ENCODE measurements at places on chromosomes 12 and 14.
A peak's percentile ranks its signal among the peaks of the same experiment; 100 is the strongest.

DNA sequence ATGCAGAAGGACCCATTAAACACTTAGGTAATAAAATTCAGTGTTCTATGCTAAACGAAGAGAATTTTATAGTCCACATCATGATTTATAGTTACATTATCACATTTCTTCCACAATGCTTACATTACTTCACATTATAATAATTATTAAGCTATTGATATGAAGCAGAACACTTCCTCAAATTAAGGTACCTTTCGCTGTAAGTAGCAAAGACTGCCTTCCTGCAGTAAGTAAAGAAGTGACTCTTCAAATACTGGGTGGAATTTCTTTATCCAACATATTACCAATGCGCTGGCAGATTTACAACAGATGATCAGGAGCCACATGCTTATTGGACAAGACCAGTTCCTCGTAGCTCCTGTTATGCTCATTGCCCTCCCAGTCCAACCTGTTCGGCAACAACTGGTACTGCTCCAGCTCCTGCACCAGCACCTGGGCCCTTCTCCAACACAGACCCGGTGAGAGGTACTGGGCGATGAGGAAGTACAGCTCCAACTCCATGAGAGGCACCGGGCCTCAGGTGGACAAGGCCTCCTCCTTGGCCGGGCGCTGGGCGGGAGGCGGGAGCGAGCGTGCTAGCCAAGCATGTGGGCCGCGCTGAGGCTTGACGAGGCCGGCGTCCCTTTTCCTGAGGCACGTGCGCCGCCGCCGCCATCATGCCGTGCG is 210.7 kb upstream of the ATP2B1 start:
- DNase-seq = no peak

GRCh38 chr12:116094475-116094874 is 183.0 kb downstream of the MED13L start:
- DNase-seq = no peak

GRCh38 chr12:92156139-92156538 is 10.5 kb upstream of the BTG1 start:
- no peak for DNase-seq

- no peak for DNase-seq
Measured at GRCh38 chr14:101234244-101234937, 326.9 kb upstream of the DIO3 start.

- DNase-seq = no peak
Measured at GRCh38 chr14:103045371-103045869, 11.9 kb downstream of the CDC42BPB start.

- peak; percentile 67 for DNase-seq
Measured at GRCh38 chr14:24307575-24308341, at the start of gene CIDEB. Gene CIDEB, minus strand, starts transcription at chr14:24307977. Its CDS starts 119 bp downstream, at chr14:24307858.

- no peak for DNase-seq
Measured at GRCh38 chr14:72605921-72606220, 288.0 kb downstream of the DPF3 start.

DNA sequence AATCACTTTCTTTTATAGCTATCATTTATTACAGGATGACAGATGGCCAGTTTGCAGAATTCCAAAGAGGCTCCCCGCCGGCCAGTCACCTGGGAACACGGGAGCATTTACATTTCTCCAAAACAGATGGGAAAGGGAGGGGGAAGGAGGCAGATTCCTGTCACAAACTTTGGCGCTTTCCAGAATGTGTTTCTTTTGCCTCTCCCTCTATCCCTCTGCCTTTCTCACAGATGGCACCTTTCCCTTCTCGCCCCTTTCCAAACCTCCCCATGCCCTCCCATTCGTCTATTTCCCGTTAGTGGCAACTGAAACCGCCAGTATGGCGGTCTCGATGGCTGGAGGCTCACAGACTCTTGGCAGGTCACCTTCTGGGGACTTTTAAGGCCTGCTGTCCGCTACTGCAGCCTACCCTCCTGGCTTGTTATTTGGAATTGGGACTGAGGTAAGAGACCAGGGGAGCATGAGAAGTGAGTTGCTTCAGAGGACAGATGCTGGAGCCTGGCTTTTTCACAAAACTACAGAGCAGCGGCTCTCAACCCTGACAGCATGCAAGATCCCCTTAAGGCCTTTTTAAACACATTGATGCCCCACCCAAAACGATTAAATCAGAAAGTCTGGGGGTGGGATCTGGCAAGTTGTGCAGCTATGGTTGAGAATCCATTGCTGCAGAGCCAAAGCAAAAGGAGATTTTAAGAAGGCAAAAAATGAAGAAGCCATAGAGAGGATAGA is 161.5 kb upstream of the VASH1 start:
- no peak for DNase-seq

DNA sequence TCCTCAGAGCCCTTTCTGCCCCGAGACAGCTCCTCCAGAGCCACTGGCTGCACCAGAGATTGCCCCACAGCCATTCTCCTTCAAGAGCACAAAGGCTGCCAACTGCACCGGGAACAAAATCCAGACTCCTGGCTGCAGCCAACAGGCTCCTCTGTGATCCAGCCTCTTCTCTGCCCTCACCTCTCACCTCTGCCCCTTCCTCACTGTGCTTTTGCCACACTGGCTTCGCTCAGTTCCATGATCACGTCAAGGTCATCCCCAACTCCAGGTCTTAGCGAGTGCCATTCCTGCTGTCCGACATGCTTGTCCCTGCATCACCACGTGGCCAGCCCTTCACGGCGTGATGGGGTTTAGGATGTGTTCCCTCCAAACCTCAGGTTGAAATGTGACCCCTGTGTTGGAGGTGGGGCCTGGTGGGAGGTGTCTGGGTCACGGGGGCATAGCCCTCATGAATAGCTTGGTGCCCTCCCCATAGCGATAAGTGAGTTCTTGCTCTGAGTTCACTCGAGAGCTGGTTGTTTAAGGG is 149.3 kb downstream of the PIWIL1 start:
- no peak for DNase-seq

GRCh38 chr12:67747869-67748742 is 99.6 kb downstream of the DYRK2 start:
- no peak for DNase-seq

GRCh38 chr12:72084880-72085279 is 146.2 kb downstream of the TPH2 start:
- no peak for DNase-seq

DNA sequence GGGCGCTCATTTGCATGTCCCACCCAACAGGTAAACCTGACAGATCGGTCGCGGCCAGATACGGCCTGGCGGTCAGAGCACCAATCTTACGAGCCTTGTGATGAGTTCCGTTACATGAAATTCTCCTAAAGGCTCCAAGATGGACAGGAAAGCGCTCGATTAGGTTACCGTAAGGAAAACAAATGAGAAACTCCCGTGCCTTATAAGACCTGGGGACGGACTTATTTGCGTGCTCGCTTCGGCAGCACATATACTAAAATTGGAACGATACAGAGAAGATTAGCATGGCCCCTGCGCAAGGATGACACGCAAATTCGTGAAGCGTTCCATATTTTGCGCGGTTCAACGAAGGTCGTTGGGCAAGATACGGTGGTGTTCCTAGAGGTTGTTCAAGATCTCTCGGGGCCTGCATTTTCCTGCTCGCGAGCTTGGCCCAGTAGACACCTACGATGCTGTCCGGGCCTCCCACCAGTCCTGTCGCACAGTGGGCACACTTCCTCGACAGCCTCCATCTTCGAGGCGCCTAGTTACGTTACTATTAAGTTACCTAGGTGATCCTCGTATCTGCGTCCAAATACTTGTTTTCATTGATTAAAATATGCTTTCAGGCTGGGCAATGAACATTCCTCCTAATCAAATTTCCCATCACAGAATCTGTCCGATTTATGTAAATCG is at the start of gene RNU6-7:
Gene RNU6-7, plus strand, starts transcription at position 230 of the 675 bp plus-strand sequence.
- DNase-seq = peak; percentile 67

GRCh38 chr14:104297721-104298401 is 159.5 kb downstream of the KIF26A start:
- peak; percentile 8 for DNase-seq

- no peak for DNase-seq
Measured at GRCh38 chr12:62301080-62301798, 41.0 kb downstream of the USP15 start.

- DNase-seq = no peak
Measured at GRCh38 chr12:24821691-24822090, 127.2 kb downstream of the BCAT1 start.

DNA sequence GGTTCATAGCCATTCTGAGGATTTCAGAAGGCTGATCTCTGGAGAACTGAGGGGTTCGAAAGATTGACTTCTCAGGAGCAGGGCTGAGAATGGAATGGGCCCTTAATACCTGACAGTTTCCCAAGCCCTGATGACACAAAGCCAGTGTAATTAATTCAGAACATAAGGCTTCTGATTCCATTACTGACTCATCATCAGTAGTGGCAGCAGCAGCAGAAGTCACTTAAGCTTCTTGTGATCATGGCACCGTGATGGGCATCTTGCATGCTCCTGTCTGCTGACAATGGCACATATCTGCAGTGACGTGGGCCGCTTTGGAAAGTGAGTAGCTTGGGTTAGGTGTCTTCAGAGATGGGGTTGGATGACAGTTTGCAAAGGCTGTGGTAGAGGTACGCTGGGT is 38.2 kb upstream of the GSG1 start:
- DNase-seq = no peak

GRCh38 chr12:122807651-122808050 is 27.6 kb upstream of the HIP1R start:
- no peak for DNase-seq
